NCI-H748 treated with DMSO at 0.1 percent for 48 hours (cell line): ENCODE measurements at places on chromosomes 16 and 17.

- DNase-seq = no peak
Observed at GRCh38 chr16:14462811-14463210, 167.2 kb downstream of the PARN start.

DNA sequence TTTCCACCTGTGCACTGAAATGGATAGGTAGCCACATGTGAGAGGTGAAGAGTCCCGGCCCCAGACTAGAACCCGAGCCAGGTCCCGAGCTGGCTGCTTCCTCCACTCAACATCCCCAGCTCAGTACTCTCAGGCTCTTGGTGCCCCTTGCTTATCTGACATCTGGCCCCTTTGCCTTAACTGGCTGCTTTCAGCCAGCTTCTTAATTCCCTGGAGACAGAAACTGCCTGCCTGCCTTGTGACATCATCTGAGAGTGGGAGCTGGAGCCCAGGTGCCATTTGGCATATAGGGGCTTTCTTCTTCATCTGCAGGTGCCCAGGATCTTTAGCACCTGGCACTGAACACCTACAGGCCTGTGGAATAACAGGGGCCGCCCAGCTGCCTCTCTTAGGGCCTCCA, 8.9 kb downstream of the CHAD start:
- no peak for DNase-seq

- no peak for DNase-seq
Observed at GRCh38 chr16:21523411-21524067, 75.8 kb upstream of the METTL9 start.

- DNase-seq = peak; percentile 68
Observed at GRCh38 chr16:2537451-2538379, at the start of gene PDPK1. Gene PDPK1 (plus strand): TSS chr16:2538021. CDS start chr16:2538113, 92 bp downstream.

- DNase-seq = no peak
Observed at GRCh38 chr17:34398990-34399389, 36.0 kb upstream of the CCL1 start.

DNA sequence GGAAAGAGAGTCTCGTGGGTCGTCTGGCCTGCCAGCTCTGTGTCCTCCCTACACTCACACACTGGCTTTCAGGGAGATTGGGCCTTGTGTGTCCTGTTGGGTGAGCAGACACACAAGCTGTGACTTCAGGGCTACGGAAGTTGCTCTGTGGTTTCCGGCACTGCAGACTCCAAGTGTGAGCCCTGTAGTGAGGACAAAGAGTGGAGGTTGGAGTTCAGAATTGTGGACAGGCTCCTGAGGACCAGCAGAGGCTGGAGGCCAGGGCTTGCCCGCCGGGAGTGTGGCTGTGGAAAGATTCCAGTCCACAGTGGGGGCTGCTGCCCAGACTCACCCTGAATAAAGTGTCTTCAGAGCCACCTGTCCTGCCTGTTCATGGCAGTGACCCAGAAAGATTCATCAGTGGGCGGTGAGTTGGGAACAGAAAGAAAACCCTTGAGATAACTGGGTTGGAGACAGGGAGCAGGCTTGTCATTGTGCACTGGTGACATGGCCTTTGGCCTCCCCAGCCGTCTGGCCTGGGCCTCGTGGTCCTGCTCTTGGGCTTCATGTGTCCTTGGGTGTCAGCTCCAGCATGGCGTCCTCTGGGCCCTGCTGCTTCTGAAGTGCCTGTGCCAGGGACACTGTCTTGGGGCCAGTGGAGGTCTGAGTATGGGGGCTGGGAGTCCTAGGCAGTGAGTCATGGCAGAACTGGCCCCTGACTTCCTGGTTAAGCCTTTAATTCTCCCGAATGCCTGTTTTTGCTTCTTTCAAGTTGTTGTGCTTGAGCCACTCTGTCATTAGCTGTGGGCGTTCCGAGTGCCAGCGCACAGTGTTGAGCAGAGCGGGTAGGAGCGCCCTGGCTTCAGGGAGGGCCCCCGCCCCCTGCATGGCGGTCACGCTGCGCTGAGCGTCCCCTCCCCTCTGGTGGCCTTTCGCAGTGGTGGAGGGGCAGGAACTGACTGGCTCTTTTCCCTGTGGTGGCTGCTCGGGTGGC, 19.9 kb upstream of the ZNF750 start:
- no peak for DNase-seq

GRCh38 chr17:72119873-72120641, 763 bp upstream of the SOX9 start:
- DNase-seq = peak; percentile 79

- no peak for DNase-seq
Observed at GRCh38 chr17:55757659-55758058, 6.8 kb downstream of the PCTP start.

GRCh38 chr17:39863918-39864746, at the start of gene IKZF3:
Gene IKZF3 (minus strand): TSS chr17:39864312. CDS start chr17:39864126, 186 bp downstream.
- no peak for DNase-seq

GRCh38 chr17:63881935-63882601, at the start of gene GH2:
Gene GH2 (minus strand): TSS chr17:63881944. CDS start chr17:63881801, 143 bp downstream.
- DNase-seq = no peak

GRCh38 chr16:88387941-88388627, 5.3 kb downstream of the ZNF469 start:
- no peak for DNase-seq

DNA sequence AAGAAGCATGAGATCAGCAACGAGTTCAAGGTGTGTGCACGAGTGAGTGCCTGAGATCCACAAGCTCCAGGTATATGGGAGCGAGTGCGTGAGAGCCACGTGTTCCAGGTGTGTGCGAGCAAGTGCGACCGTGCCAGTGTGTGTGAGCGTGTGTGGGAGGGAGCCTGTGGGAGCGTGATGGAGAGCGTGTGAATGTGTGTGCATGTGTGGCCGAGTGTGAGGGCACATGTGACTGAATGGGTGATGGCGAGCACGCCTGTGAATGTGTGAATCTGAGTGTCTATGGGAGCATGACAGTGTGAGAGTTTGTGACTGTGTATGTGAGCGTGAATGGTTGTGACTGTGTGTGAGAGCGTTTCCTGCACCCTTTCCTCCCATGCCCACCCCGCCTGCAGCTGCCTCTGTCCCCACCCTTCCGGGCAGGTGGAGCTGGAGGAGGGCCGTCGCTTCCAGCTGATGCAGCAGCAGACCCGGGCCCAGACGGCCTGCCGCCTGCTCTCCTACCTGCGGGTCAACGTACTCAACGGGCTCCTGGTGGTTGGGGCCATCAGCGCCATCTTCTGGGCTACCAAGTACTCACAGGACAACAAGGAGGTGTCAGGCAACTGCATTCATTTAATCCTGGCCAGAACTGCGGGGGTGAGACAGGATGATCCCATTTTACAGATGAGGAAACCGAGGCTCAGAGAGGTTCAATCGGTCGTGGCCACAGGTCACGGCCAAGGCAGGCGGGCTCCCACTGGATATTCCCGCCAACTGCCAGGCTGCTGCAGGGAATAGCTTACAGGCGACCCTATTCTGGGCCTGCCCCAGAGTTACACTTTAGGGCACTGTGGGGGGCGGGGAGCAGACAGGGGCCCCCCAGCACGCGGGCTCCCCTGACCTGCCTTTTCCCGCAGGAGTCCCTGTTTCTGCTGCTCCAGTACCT, 3.7 kb downstream of the TMC8 start:
- peak; percentile 38 for DNase-seq

GRCh38 chr16:74951681-74952080, 33.2 kb downstream of the WDR59 start:
- DNase-seq = no peak

DNA sequence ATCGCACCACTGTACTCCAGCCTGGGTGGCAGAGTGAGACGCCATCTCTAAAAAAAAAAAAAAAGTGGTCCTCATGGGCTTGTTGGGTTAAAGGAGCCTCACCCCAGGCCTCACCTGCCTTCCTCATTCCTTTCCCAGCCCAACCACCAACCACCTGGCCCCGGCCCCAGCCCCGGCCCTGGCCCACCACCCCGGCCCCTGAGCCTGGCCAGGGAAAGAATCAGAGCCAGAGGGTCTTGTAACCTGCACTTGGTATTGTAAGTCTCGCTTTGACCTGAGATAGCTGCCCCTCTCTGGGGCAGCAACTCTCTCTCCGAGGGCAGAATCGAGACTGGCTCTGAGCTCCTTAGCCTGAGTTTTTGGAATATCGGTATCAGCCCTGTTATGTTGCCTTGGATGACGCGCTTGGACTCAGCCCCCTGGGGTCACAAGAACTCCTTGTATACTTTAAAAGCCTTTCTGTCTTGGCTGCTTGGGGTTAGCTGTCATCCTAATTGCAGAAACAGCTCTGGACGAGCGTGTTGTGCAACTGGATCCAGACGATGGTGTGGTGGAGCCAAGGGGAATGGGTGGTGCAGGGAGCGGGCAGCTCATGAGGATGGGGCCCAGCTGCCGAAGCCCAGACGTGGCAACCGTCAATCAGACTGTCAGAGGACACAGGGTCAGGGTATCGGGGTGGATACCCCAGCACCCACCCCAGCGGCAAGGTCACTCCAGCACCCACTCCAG, 14.6 kb downstream of the SMTNL2 start:
- no peak for DNase-seq

DNA sequence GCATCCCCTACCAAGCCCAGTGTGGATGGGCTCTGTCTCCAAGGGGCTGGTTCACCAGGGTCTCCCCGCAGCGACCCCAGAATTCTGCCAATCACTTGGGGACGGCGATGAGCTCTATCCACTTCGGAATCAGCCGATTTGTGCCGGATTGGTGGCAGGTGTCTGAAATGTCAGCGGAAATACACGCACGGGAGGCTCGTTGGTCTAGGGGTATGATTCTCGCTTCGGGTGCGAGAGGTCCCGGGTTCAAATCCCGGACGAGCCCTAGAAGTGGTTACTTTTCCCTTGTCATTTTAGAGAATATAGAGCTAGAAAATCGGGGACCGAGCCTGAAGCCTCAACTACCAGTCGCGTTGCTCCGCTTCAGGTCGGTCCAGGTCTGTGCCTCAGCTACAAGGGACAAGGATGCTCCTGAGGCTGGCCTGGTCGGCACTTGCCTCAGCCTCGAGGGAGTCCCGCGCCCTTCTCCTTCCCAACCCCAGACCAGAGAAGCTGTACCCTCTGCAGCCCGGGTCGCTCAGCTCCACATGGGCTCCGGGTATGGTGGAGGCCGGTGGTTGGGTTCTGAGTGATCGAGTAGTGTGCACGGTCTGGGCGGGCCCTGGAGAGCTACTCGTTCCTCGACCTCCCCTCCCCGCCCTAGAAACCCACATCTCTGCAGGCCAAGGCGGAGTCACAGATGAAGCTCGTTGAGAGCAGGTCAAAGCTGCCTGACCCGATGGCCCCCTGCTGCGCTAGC, 16.0 kb upstream of the OR1F1 start:
- no peak for DNase-seq

DNA sequence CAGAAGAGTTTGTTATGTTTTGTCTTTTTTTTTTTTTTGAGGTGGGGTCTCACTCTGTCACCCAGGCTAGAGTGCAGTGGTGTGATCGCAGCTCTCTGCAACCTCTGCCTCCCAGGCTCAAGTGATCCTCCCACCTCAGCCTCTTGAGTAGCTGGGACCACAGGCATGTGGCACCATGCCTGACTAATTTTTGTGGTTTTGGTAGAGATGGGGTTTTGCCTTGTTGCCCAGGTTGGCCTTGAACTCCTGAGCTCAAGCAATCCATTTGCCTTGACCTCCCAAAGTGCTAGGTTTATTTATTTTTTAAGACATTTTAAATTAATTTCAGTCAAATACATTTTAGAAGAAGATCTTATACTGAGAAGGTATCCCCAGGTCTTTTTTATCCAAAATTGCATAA, 366.7 kb downstream of the KCNJ2 start:
- no peak for DNase-seq

DNA sequence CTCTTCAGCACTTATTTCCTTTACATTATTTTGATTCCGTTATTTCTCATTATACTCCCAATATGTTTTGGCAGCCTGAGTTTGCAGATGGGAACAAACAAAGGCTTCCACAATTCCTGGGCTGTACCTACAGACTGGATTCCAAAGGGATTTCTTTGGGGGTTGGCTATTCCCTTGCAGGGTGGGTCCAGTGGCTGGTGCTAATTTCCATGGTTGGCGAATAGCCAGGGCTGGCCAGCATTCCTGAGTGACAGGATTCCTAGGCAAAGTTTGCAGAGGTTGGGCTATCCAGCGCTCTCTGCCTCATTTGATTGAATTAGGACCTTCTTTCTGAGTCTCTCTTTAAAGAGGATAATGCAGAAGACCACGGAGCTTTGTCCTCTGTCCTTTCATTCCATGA, 207.4 kb downstream of the MAF start:
- no peak for DNase-seq

- DNase-seq = no peak
Observed at GRCh38 chr16:53704445-53704813, 473 bp downstream of the FTO start.

GRCh38 chr16:13856398-13856797, 63.6 kb upstream of the ERCC4 start:
- no peak for DNase-seq

DNA sequence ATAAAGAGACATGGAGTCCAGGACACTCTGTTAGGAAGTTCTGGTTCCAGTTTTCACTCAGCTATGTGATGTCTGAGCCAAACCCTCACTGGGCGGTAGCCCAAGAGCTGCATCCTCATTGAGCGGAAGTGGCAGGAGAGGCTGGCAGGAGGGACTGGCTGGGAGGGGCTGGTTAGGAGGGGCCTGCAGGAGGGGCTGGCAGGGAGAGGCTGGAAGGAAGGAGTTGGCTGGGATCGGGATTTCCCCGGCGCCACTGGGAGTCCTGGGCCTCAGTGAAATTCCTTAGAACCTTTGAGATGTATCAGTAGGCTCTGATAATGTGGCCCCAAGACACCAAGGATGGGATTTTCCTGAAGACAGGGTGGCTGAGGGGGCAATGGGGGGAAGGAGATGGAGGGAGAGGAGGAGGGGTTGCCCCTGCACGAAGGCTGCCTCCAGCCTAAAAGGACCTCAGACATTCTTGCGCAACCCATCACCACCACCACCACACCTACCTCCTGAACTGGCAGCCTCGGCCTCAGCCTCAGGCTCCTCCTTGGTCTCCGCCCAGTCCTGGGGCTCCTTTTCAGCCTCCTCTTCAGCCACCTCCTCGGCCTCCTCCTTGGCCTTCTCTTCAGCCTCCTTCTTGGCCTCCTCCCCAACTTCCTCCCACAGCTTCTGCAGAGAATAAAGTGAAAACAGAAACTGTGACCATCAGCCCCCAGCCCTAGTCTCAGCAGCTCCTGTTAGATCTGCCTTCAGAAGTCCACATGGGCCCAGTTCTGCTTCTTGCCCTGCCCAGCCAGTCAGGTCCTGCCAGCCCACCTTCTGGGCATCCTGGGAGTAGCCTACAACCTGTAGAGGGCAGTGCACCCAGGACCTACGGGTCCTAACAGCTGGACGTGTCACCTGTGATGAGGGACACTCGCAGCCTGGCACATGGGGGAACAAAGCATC, 31.7 kb downstream of the CNGB1 start:
- DNase-seq = no peak

DNA sequence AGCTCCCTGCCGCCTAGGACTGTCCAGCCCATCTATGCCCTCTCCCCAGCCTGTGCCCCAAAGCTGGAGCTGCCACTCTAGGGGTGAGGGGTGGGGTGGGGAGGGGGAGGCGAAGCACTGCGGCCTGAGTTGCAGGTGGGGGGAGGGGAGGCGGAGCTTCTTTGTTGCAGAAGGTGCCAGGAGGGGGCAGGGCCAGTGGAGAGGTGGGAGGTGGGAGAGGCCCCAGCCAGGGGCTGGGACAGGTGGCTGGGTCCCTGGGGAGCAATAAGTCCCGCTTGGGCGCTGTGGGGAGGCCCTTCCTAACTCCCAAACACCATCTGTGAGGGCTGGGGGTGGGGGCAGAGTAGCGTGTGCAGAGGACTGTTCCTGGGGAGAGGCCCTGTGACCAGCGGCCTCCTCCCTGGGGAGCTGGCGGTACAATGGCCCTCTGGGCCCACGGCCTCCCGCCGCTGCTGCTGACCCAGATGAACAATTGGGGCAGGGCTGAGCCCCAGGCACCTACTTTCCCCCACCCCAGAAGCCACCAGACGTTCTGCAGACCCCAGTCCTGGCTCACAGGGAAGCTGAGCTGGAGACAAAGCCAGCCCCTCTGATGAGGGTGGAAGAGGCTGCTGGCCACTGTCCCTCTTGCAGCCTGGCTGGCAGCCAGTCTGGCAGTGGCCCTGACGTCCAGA, 2.2 kb upstream of the NTN3 start:
- no peak for DNase-seq
